ENCODE measurements at places on chromosomes 4 and X.
A peak's percentile ranks its signal among the peaks of the same experiment; 100 is the strongest.

- no peak for DNase-seq
Observed at GRCh38 chr4:162116095-162116779, 47.6 kb downstream of the FSTL5 start.

- no peak for DNase-seq
Observed at GRCh38 chr4:113772319-113772718, 10.8 kb upstream of the CAMK2D start.

DNA sequence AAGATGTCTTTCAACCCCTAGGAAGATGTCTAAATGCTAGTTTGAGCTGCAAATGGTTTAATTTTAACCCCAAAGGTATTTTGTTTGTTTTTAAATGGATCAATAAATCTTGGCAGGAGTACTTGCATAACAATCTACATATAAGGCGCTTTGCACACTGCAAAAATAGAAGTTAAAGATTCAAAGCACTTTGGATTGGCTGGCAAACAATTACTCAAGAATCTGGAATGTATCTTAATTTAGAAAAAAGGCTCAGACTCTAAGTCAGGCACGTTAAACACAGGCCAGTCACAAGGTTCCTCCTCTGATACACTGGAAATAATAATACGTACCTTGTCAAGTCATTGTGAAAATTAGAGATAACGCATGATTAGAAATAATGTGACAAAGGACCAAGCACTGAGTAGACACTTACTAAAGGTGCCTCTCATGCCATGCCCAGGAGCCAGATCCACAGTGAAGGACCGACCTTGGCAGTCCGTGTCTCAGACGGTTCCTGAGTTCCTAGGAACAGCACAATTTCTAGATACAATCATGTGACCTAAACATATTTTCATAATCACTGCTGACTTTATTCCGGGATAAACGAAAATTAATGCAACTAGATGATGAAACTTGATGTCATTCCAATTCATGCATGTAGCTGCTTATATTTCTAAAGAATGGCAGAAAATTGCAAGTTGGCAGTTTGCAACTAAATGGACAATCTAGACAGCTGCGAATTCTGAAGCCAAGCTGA is 49.6 kb downstream of the PROM1 start:
- peak; percentile 90 for DNase-seq

DNA sequence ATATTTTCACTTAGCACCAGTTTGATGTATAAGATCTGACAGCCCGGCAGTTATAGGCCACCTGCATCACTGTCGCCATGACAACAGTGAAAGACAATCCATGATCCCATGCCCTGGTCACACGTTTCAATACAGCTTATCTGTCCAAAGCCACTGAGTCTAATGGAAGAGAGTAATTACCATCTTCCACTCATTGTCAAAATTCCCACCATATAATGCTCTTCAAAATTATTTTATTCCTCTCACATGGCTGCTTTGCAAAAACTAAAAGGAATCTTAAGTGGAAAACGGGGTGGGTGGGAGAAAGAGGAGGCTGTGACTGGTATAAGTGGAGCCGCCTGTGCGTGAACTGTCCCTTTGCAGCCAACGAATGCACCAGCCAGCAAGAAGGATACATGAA is 44.2 kb downstream of the MAML3 start:
- DNase-seq, result no peak

DNA sequence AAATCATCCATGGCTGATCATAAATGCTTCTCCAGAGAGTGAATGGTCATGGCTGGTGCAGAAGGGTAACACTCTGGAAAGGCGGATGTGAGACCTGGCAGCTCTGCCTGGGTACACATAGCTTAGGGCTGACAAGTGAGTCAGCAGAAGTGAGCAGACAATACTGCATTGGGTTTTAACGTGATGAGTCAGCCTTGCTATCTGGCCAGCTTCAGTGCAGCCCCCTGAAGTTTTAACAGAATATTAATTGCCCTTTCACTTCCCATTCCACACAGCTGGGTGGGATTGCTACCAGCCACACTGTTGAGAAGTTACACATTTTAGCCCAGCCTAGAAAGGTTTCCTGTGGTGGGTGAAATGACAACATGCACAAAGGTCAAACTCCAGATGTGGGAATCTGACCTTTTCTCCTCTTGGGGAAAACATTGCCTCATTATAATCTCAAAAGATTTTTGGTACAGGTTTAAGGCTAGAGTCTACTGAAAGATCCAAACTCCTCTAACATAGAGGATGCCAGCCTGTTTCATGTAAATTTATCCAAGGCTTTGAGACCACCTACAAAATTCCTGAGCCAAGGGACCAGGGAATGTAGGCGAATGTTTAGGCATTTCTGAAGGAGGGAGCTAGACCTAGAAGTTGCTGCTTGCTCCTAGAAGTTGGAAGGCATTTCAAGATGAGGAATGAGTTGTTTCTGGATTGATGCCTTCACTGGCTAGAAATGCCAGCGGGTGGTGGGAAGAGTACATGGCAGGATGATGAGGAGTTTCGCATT is 230.3 kb upstream of the PGRMC2 start:
- peak; percentile 96 for DNase-seq

DNA sequence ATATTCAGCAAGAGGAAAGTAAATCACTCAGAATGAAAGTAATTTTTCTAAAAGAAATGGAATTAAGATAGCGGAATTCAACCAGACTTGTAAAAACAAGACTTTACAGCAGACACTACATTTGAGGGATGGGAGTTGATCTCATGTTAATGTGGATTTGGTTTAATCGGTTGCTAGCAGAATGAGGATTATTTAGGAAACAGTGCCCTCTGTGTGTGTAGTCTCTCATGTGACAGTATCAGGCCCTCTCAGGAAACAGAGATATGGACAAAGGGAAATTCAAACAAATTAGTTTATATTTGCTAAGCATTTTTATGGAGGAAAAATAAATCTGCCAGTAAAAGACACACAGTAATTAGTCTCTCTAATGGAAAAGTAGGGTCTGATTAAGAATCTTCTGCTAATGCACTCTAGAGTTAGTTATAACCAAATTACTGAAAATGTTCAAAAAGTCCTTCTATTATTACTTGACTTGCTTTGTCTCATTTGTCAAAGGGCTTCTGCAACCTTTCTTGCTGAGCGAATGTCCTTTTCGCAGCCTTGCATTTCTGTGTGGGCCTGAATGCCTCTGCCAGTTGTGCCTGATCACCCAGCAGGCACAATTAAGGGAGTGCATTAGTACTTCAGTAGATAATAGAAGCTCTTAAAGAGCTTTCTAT is 1282.3 kb upstream of the TENM3 start:
- DNase-seq, result no peak

- no peak for DNase-seq
Observed at GRCh38 chr4:1656132-1656531, 28.0 kb downstream of the FAM53A start.

DNA sequence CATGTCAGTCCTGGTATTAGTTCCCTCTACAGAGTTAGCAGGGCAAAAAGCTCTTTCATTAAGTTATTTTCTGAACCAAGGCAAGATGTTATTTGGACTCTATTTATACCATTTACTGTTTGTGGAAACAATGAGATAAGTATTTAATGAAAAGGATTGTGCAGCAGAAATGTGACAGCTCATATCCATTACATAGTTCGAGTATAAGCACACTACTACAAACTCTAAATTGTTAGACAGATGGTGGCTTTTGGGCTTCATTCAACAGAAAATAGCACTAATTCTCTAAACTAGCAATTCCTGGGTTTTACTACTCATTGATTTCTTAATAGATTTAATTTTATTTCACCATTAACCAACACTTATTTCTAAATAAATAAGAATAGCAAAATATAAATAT is 95.2 kb upstream of the ANK2 start:
- DNase-seq, result no peak

DNA sequence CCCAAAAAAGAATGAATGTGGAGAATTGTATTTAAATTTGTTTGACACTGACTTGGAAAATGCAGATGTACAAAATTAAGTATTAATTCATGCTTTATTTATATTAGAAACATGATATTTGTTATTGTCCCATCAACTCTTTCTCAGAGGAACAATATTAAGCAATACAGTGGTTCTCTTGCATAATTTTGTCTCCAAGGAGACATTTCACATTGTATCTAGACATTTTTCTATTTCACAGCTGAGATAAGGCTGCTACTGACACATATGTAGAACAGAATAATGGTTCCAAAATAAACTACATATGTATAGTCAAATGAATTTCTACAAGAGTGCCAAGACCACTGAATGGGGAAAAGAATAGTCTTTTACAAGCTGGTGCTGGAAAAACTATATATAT is 427.9 kb upstream of the SPANXN1 start:
- peak; percentile 40 for DNase-seq

DNA sequence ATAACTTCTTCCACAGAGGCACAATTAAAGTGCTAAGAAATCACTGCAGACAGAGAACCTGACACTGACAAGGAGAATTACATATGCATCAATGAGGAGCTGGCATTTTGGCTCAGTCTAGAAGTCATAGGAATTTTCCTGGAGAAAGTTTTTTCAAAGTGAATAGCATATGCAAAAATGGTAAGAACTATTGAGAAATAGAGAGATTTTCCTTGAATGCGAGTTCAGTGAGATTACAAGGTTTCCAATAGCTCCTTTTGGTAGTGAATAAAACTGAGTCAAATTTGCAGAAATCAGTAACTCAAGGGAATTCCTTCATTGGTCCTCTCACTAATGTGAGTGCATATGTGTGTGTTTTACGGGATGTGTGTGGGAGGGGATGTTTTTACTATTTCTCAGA is 557.5 kb downstream of the PPARGC1A start:
- peak; percentile 12 for DNase-seq

- DNase-seq, result peak; percentile 85
Observed at GRCh38 chrX:40132751-40133150, 35.0 kb upstream of the BCOR start.

- DNase-seq, result no peak
Observed at GRCh38 chr4:142449771-142450373, 396.2 kb downstream of the INPP4B start.

GRCh38 chrX:30814978-30815377 is 74.1 kb downstream of the TAB3 start:
- no peak for DNase-seq

GRCh38 chrX:87528487-87528886 is 10.9 kb downstream of the KLHL4 start:
- DNase-seq, result no peak

DNA sequence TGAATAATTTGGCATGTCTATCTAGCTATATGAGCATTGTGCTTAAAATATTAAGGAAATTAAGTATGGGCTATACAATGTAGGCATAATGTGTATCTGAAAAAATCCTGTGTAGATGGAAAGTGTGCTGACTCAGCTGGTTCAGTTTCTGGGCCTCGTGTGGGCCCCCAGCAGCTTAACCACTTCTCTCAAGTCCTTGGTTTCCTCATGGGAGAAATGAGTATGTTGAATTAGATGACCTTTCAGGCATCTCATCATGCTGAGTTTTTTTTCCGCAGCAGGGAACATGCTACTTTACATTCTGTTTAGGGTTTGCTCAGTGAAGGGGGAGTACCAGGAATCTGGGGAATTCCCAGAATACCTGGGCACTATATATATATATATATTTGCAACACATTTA is 30.5 kb downstream of the RHOH start:
- no peak for DNase-seq

- DNase-seq, result peak; percentile 64
Observed at GRCh38 chr4:47668810-47669408, 169.0 kb downstream of the CORIN start.

GRCh38 chrX:17038681-17039161 is 92.3 kb downstream of the REPS2 start:
- DNase-seq, result peak; percentile 40

DNA sequence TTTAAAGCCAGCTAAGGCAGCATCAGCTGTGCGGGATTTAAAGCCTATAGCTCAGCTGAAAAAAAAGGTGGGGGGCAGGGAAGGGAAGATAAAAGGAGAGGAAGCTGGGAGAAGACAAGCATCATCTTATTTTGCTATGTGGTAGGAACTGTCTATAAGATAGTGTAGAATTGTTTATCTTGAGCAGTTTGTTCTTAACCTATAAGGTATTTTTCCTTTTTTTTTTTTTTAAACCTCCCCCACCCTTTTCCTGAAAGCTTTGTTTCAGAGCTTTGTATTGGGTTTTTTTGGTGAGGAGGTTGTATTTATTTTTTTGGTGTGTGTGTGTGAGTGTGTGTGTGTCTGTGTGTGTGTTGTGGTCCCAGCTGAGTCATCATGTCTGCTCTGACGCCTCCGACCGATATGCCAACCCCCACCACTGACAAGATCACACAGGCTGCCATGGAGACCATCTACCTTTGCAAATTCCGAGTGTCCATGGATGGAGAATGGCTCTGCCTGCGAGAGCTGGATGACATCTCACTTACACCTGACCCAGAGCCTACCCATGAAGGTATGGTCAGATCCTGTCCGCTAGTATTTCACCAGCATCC is 531 bp downstream of the RUFY3 start:
- DNase-seq, result peak; percentile 87

DNA sequence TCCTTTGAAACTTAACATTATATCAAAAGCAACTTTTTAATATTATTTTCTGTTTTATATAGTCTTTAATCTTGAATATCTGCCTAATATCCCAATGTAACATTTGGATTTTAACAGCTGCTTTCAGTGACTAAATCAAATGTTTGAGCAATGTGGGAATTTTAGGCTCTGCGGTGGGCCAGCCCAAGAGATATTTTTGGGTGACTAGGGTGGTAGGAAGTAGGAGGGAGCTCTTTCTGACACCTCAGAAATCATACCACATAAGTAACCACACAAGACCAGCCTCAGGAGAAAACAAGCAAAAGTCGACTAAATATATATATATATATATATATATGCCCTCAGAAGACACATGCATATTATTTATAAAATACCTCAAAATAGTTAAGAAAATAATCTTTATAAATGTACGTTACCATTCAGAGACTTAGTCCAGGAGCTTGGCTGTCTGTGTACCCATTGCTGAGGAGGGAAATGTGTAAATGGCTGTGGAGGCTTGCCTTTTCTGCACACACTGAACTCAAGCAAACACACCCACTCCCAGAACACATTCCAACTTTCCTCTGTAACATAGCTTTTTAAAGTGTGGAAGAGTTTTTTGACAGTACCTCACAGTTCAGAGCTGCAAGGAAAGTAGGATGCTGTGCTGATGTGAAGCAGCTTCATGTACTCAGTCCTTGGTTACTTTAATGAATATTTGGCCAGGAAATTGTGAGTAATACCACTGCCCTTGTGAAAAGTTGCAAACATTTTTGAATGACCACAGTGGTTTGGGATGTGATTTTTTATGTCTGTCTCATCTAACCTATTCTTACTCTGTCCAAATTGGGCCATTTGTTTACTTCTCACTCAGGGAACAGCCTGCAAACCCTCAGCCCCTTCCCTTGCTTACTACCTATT is at the start of gene RTL3:
TSS of gene RTL3 (minus strand) at position 484 of the 900 bp plus-strand sequence. CDS start 908 bp downstream, outside the sequence.
- peak; percentile 85 for DNase-seq

- no peak for DNase-seq
Observed at GRCh38 chr4:7247946-7248345, 55.6 kb downstream of the SORCS2 start.

- DNase-seq, result no peak
Observed at GRCh38 chr4:20675786-20676185, 24.5 kb upstream of the PACRGL start.

DNA sequence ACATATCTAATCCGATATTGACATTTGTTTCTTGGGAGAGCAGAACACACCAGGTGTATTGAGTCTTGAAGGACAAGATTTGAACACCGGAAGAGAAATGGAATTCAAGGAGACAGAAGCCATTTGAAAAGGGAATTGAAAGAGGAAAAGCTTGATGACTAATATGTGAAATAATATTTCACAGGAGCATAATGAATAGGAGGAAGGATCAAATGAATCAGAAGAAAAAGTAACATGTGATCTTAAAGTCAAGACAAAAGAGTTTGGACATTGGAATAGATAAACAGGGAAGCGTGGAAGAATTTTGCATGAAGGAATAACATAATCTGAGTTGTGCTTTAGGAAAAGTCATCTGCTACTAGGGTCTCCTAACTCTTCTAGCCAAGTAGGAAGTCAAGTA is 145.5 kb upstream of the PDHA2 start:
- no peak for DNase-seq

GRCh38 chr4:105272002-105272401 is 125.3 kb downstream of the TET2 start:
- DNase-seq, result no peak

Measured in iris pigment epithelial cell (primary cell).